ENCODE measurements at places on chromosomes 3 and 15.

GRCh38 chr3:69324362-69325025, 61.4 kb downstream of the FRMD4B start:
- peak; percentile 81 for DNase-seq

DNA sequence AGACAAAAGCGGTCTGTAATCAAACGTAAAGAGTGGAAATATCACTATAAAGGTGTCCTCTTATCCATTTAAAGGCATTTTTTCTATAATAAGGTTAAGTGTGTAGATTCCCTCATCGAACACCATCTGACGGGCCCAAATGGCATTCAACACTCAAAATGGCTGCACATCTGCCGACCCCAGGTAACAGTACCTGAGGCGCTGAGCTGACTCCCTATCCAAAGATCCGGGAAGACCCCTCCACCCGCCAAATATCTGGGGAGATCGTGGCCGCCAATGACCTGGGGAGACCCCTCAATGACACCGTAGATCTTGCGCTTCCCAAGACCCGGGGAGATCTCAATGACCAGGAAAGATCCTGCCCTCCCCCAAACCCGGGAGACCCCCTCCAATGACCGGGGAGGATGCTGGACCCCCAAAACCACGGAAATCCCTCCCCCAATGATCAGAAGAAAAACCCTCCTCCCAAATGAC, 476 bp downstream of the IP6K2 start:
- DNase-seq, result no peak

- DNase-seq, result no peak
Measured at GRCh38 chr3:196145468-196146262, 63.8 kb upstream of the TFRC start.

DNA sequence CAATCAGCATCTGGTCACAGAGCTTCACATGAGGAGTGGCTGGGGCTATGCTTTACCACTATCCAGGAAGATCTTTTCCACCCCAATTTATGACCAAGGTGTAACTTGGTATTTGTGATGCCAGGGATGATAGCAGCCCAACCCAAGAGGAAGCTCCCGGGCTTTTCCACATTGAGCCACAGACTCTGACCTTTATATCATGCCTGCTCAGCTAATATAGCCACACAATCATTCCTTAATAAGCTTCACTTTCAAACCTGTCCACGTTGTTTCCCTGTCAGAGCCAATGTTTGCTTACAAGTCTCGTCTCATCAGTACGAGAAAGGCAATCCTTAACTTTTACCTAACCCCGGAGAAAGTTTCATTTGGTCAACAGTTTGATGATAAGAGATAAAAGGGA, 330.9 kb downstream of the SHQ1 start:
- no peak for DNase-seq

GRCh38 chr3:169879845-169880575, 10.3 kb upstream of the LRRC31 start:
- DNase-seq, result no peak

DNA sequence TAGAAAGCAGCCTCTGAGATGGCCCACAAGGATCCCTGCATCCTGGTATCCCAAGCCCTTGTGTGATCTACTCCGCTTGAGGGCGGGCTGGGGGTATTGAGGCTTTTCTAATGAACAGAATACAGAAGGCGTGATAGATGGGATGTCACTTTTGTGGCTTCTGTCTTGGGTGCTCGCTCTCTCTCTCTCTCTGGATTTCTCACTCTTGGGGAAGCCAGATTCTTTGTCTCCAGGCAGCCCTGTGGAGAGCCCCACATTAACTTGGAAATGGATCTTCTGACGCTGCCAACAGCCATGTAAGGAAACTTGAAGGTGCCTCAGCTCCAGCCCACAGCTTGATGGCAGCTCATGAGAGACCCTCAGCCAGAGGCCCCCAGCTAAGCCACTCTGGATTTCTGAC, 26.9 kb upstream of the SEC62 start:
- DNase-seq, result no peak

DNA sequence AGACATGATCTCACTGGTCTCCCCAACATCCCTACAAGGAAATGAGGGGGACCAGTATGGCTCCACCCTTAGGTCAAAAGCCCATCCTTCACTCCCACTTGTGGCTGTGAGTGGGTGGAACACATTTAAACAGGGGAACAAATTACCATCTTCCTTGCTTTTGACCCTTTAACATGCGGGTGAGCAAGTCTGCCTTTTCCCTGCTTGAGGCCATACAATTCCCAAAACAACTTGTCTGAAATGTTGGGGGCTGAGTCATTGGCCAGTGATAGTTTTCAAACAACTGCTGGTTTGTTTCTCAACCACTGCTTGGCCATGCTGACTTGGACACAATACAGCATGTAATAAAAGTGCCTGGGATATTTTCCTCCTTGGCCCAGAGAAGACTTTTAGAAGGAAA, 39.6 kb downstream of the COL8A1 start:
- no peak for DNase-seq

GRCh38 chr3:100972867-100973266, 20.4 kb downstream of the ABI3BP start:
- no peak for DNase-seq

GRCh38 chr3:11140030-11140712, 14.1 kb upstream of the HRH1 start:
- DNase-seq, result peak; percentile 31

DNA sequence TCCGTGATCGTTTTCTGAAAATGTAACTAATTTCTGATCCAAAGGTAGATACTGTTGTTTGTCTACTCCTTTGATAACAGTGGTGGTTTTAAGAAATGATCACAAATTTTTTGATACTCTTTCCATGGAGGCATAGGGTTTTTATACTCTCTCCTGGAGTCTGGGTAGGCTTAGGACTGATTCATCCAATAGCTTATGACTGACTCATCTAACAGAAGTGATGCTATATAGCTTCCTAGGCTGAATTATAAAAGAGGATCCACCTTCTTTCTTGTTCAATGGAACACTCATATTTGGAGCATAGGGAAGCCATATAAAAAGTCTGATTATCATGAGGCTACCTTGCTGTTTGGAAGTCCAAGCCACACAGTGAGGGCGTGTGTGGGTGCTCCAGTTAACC, 84.3 kb downstream of the CHST2 start:
- DNase-seq, result no peak

- DNase-seq, result no peak
Measured at GRCh38 chr3:83938491-83938890, 1020.3 kb upstream of the CADM2 start.

- DNase-seq, result no peak
Measured at GRCh38 chr3:42020684-42021307, 58.9 kb upstream of the ULK4 start.

- DNase-seq, result peak; percentile 30
Measured at GRCh38 chr3:174417573-174417972, 441.6 kb upstream of the NAALADL2 start.

DNA sequence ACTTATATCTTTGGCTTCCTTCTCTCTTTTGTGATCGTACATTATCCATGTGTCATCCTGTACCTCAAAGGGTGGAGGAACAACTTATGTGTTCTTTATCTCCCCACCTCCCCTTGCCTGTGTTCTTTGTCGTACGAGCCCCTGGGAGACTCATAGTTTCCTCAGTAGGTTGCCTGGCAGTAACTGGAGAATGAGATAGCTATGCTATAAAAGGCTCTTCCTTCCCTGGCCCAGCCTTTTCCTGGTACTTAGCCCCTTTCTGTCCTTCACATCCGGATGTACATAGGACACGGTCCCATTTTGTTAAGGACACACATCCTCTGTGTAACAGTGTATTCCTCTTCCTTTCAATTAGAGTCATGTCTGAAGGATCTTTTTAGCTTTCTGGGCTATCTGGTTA, 32.1 kb downstream of the PLCL2 start:
- no peak for DNase-seq

DNA sequence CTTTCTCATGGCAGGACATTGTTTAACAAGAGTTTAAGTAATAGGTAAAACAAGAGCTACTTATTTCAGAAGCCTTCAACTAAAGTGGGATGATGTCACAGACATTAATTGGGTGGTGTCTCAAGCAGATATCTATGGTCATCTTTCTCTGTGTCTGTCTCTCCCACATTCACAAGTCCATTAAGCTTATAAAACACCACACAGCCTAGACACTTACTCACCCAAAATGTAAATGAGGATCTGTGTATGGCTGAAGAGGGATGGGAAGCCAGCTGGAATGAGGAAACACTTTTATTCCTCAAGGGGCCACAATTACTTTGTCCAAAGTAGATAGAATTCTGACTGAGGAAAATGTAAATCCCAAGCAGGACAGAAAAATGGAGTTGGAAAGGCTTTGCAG, 183.8 kb downstream of the THRB start:
- no peak for DNase-seq

DNA sequence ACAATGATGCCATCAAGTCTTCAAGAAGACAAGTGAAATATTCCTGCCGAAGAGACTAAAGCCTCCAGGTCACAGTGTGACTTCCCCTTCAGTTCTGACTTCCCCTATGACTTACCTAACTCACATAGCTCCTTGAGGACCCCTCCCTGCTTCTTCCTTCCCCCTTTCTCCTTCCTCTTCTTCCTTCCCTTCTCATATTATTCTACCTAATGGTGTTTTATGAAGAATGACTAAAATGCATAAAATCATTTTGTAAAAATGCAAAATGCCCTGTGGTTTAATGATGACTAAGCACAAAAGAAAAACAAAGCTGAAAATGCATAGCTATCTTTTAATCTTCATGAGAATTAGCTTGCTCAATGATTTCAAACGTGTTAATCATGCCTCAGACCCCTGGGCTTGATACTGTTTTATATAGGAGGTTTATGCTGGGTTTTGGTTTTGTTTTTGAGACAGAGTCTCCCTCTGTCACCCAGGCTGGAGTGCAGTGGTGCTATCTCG, 26.1 kb upstream of the TM4SF4 start:
- DNase-seq, result no peak

DNA sequence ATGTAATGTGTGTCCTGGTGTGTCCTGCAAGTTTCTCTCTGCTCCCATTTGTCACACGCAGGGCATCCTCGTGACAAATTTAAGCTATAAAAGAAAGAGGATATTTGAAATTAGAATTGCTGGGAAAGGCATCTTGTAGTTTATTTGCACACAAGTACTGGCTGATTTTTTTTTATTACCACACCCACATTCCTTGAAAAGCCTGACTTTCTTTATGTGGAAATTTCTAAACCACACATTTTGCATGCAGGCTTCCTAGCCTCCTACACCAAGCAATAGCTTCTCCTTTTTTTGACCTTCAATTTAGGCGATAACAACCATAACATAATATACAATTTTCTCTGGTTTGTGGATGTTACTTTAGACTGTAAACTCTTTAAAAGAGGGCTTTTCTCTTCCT, 126.1 kb downstream of the SERPINI1 start:
- DNase-seq, result no peak

DNA sequence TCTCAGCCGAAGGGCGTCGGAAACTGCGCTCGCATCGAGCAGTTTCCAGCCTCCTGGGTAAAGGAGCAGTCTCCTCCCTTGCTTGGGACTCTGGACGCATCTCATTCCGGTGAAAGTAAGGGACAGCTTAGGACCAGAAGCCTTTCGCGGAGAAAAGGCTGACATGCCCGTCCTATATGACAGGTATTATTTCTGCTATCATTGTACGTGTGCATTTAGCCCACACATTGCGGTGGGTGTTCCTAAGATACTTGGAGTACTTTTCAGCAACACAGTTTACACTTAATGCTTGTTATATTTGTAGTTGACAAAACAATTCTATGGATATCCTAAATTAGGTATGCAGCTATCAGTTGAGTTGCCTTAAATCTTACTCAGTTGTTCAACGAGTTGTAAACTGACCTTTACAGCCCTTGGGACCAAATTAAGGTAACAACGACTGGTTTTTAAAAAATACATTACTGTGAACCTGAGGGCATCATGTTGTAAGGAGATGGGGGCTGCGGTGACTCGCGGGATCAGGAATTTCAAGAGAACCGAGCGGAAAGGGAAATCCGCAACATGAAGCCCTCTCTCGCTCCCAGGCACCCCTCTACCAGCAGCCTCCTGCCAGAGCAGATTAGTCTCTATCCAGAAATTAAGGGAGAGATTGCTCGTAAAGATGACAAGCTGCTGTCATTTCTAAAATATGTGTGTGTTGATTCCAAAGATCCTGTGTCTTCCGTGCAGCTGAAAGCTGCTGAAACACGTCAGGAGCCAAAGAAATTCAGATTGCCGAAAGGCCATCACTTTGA, 632 bp upstream of the COPS2 start:
- no peak for DNase-seq

DNA sequence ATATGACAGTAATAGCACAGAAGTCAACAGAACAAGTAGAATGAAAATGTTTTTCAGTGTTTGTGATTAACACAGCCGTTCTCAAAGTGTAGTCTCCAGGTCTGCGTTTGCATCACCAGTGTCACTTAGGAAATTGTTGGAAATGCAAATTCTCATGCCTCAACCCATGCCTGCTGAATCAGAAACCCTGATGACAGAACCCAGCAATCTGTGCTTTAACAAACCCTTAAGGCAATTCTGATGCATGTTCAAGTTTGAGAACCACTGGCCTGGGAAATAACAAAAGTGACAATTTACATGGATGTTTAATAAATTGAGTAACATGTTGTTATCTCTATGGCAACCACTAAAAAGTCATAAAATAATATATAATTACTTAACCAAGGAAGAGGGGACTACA, 103.1 kb upstream of the ATP11B start:
- no peak for DNase-seq

DNA sequence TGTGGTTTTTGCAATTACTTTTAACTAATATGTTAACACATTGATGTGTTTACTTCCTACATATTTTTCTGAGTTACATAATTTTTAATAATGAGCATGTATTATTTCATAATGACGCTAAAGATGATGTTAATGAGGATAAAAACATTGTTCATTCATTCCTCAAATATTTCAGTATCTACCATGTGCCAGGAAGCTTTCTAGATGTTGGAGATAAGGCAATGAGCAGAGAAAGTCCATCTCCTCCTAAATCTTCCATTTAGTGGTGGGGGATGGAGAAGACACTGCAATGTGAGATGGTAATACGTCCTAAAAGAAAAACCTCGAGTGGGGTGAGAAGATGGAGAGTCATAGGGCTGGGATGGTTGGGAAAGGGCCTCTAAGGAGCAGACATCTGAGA, 132.7 kb downstream of the MYLK start:
- no peak for DNase-seq

DNA sequence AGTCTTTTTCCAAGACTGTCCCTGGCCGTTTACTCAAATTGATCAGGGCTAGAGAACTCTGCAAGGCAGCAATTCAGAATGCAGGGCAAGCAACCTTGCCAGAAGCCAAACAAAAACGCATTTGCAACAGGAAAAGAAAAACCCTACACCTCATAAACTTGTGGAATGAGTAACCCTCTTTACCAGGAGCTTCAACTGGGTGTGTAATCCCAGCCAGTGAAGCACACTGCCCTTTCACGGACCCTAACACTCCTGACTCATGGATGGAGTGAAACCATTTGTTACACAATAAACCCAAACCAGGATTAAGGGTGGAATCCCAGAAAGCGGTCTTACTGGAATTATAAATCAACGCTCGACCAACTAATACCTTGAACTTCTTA, 14.8 kb upstream of the LDHAL6B start:
- DNase-seq, result no peak

DNA sequence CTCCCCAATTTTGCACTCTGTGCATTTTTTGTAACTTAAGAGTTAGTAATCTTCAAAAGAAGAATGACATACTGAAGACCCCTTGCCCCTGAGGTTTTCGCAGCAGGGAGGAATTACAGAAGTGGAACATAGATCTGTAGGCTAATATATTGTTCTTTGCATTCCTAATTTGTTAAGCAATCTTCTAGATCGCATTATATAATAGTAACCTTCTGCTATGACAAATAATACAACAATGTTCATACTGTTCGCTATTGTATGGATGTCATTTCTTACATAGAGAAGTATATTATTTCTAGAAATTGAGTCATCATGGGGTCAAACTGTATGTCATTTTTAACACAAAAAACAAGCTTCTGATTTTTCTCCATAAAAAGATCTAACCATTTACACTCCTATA, 95.8 kb upstream of the TGFBR2 start:
- DNase-seq, result no peak

Data from pons (tissue), 1 donor.